ENCODE measurements at places on chromosomes 3 and 15. TPM values are rescaled to one million over a fixed set of nuclear protein-coding genes. Genes with fewer than 3 reads are reported as not detected.

Gene GOLGA8N
- total RNA-seq: 22.7 TPM

Gene CHRFAM7A
- 0.68 TPM for total RNA-seq

Gene ZPLD1
- total RNA-seq: 0.36 TPM

Gene KIF7
- 6.2 TPM for total RNA-seq

- no peak for DNase-seq
These were observed 1215.5 kb downstream of the ROBO2 start for GRCh38 chr3:78255403-78255802.

- DNase-seq: no peak
These were observed 783 bp upstream of the DNAJB11 start for GRCh38 chr3:186569779-186570095.

- no peak for DNase-seq
These were observed 137.4 kb downstream of the CMSS1 start for GRCh38 chr3:99954914-99955644.

DNA sequence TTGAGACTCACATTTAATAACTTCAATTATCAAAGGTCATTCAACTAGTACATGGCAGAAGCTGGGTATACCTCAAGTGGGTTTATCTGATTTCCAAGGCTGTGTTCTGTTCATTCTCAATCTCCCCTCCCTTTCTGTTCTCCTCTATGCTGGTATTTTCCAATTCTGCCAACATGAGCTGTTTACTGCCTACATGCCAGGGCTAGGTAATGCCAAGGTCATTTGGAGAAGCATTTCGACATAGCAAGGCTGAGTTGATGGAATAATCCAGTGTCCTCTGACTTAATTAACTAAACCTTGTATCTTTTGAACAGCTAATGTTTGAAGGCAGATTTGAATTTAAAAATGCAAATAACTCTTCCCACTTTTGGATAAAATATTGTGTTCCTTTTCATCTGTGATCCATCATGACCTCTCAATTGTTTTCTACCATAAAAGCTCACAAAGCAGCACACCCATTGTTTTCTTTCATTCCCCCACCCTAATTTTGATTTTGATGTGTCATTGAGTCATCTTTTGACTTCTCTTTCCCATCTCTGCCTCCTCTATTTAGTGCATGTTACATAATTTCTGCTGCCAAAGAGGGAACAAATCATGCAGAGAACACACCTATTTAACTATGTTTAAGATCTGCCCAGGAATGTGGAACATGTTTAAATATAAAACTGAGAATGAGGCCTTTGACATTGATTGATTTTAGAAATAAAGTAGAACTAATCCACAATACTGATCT, 308.8 kb upstream of the NR2E3 start:
- DNase-seq: no peak

- DNase-seq: no peak
These were observed 673.7 kb downstream of the DIPK2A start for GRCh38 chr3:144645300-144645699.

DNA sequence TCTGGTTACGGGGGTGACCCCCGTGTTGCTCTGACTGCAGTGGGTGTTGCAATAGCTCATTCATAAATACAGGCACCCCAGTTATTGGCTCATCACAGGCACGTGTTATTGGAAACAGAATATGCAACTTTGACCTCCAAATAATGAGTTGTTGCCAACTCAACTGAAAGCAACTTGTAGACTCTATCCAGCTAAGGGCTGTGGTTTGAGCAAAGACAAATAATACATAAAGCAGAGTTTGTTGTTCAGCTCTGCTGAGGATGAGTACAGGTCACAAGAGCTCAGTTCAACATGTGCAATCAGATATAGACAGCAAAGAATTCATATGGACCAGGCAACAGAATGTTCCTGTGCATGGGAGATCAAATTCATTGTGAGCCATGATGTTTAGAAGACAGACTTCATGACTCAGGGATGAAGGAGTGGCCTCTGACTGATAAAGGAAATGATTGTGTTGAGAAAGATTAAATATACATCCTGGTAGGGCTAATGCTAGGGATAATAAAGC, 87.6 kb upstream of the LRIG1 start:
- no peak for DNase-seq

GRCh38 chr3:52280050-52280461, 1.6 kb upstream of the WDR82 start:
- DNase-seq: no peak

DNA sequence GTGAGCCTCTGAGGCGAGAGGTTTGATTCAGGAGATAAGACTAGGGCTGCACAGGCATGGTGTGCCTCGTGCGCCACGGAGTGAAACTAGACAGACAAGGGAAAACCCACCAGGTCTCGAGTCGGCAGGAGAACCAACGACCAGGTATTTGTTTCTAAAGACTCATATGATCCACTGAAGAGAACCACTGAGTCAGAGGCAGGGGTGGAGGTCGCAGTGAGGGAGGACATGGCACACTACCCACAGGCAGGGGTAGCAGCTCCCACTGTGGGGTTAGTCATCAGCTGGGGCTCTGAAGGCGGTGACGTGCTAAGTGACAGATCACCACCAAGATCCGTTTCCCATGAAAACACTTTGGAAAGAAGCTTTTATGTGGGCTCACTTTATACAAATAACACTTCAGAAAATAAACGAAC, 45.7 kb downstream of the CHSY1 start:
- no peak for DNase-seq

GRCh38 chr3:194375473-194376240, 6.1 kb upstream of the LRRC15 start:
- no peak for DNase-seq

GRCh38 chr15:39074341-39074985, 506.4 kb upstream of the THBS1 start:
- DNase-seq: no peak

GRCh38 chr3:11199902-11200845, 45.9 kb downstream of the HRH1 start:
- DNase-seq: no peak

GRCh38 chr3:5186858-5187155, 700 bp upstream of the EDEM1 start:
- DNase-seq: no peak

GRCh38 chr15:51737522-51738305, at the start of gene LYSMD2:
LYSMD2 (minus strand) TSS chr15:51737655; CDS start chr15:51737622, 33 bp downstream.
- peak; percentile 89 for DNase-seq

DNA sequence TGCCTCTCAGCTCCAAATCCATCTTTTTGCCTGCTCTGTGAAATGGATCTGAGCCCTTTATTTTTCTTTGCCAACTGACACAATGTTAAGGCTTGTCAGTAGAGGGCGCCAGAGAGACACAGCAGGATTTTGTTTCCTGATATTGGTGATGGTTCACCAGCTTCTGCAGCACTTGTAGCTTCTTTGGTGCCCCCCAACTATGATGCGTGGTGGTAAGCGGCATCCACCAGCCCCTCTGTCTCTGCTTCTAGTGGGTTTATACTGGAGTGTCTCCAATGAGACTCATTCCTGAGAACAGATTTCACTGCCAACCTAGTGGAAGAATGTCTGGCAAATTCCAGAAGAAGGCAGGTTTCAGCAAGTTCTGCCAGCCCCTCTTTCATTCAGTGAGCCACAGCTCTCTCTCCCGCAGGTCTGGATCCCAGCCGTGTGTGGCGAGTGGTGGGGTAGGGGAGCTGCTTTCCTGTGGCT, 471.9 kb upstream of the FRG2C start:
- DNase-seq: no peak

DNA sequence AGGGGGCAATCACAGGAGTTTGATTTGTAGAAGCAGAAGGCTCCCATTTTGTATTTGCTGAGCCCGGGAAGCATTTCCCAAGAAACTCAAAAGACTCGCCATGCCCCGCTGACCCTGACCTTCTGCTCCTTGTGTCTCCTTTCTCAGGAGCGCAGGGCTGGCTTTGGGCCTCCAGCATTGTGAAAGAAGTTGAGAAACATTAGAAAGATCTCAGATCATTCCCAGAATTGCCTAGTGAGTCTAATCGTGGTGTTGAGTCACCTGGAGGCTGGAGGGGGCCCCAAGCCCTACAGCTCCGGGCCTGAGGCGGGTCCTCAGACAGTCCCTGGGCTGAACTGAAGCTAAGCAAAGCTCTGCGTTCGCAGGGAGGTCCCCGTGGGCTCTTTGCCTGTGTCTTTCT, 10.9 kb upstream of the PIGZ start:
- DNase-seq: no peak

GRCh38 chr15:97072545-97072944, 742.0 kb downstream of the NR2F2 start:
- DNase-seq: no peak

Measured in sigmoid colon (tissue), 7 donors.